ENCODE measurements at places on chromosomes 5 and 9. TPM values are rescaled to one million over a fixed set of nuclear protein-coding genes. Genes with fewer than 3 reads are reported as not detected.

Gene SMIM3
- 36.4 TPM for total RNA-seq

- DNase-seq: no peak
Measured at GRCh38 chr5:75975496-75975895, 107.7 kb upstream of the SV2C start.

- peak; percentile 57 for DNase-seq
Measured at GRCh38 chr5:131538177-131538593, 96.8 kb downstream of the RAPGEF6 start.

DNA sequence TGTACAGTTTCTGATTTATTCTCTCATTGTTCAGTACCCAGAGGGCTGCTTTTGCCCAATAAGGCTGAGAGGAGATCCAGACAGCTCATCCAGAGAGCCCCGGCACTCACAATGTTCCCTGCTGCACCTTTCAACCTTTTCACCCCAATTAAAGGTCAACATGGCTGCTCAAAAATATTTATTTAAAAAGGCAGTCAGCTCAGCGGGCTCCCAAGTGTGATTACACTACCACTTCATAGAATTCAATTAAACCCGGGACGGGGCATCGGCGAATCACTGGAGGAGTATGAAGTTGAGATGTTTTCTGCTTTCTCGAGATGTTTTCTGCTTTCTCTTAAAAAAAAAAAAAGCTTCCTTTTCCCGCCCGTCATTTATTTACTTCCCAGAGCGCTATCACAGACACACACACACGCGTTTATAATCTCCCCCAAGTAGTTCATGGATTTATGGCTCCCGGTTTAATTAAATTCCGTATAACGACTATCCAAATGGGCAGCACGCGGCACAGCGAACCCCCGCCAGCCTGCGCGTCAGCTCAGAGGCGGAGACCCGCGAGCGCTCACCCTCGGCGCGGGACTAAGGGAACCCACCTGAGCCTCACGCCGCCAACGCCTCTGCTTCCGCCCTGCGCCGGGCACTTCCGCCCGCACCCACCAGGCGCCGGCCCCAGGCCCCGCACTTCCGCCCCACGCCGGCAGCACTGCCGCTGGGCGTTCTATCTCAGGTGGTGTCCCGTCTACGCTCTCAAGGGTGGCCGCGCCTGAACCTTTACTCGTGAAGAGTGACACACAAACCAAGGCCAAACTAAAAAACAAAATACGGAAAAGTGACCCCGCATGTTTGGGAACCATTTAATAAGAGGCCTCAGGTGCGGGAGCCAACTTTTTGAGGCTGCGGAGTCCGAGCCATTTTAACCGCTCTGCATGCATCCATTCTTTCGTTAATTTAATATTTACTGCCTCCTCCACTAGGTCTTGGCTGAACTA, at the start of gene C5orf63:
TSS of gene C5orf63 (minus strand) at position 642 of the 986 bp plus-strand sequence. CDS start 14,507 bp downstream, outside the sequence.
- no peak for DNase-seq

Gene GLDC
- 0.12 TPM for total RNA-seq

DNA sequence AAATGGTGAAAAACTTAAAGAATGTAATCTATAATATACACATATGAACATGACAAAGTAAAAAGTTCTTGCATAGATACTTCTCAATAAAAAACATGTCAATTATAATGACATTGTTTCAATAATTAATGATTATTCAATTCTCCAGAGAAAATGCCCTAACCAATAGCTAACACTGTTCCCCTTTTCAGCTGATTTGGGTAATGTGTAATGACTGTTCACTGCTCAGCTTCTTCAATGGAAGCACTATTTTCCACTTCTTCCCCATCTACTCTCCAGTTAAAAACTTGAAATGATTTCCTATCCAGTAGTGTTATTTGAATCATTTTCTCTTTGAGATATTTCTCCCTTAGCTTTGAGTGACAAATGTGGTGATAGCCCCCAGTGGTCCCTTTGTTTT, 62.3 kb downstream of the CEP120 start:
- no peak for DNase-seq

Gene RASEF
- total RNA-seq: not detected

DNA sequence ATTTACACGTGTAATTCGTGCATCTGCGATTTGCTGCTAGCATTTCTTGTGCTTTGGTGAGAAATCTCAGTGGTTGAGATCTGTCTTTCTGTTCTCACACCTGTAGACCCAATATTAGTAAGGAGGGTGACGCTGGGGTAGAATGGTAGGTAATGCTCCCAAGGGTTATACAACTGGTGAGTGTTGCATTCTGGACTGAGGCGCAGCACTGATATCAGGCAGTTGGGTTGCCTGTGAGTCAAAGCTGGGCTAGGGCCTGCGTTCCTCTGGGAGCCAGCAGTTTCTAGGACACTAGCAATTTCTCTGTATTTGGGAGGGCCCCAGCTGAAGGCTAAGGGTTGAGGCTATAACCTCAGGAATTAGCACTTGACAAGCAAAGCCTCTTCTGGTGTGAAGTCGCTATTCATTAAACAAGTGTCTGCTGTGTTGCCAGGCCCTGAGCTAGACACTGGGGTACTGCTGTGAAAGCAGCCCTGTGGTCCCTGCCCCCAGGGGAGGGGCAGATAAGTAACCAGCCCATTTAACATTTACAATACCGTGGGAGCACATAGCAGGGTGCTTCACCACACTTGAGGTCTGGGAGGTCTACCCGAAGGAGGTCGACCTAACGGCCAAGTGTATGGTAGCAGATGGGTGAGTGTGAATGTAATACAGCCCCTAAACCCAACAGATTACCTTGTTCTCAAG, 28.7 kb downstream of the LARP1 start:
- DNase-seq: no peak

DNA sequence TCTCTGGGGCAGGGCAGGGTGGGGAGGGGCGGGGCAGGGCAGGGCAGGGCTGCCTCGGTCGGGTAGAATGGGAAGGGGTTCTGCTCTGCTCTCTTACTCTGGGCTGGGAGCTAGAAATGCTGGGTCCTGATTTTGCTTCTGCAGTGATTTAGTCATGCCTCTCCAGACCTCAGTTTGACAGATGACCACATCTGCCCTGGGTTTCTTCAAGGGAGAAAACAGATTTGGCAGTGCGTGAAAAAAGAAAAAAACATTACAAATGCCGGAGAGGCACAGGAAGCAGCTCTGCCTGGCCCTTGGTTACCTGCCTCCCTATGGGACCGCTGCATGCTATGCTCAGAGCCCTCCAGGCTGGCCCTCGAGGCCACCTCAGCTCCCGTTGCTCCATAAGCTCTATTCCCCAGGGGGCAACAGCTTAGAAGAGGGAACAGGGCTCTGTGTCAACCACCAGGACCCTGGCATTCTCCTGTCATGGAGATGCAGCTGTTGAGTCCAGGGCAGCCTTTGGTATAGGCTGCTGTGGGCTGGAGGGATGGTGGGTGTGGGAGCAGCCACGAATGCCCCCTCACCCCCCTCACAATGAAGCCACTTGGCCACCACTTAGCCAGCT, 53.2 kb upstream of the UBTD2 start:
- no peak for DNase-seq

DNA sequence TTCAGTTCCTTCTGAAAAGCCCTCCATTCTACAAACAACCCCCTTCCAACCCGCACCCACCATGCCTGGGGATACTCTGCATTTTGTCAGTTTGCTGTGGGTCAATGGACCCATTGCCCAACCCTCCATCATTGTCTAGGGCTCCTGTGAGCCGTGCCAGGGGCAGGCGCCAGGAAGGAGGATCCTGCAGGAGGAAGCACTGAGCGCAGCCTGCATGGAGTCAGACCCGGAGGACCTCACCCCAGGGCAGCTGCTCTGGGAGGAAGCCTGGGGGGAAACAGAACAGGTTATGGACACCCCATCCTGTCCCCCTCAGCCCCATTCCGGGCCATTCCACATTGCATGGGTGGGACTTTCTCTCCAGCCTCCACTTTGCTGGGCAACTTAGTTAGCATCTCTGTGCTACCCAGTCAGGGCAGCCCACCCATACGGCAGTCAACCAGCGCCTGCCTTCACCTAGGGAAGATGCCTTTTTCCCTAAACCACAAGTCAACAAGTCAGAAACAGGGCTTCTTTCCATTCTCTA, 48.6 kb upstream of the VDAC1 start:
- DNase-seq: no peak

- no peak for DNase-seq
Measured at GRCh38 chr5:149474198-149474597, 77.0 kb downstream of the CSNK1A1 start.

Data from HFFc6 (cell line).